ENCODE measurements at places on chromosomes 13 and 19. TPM values are rescaled to one million over a fixed set of nuclear protein-coding genes. Genes with fewer than 3 reads are reported as not detected.

DNA sequence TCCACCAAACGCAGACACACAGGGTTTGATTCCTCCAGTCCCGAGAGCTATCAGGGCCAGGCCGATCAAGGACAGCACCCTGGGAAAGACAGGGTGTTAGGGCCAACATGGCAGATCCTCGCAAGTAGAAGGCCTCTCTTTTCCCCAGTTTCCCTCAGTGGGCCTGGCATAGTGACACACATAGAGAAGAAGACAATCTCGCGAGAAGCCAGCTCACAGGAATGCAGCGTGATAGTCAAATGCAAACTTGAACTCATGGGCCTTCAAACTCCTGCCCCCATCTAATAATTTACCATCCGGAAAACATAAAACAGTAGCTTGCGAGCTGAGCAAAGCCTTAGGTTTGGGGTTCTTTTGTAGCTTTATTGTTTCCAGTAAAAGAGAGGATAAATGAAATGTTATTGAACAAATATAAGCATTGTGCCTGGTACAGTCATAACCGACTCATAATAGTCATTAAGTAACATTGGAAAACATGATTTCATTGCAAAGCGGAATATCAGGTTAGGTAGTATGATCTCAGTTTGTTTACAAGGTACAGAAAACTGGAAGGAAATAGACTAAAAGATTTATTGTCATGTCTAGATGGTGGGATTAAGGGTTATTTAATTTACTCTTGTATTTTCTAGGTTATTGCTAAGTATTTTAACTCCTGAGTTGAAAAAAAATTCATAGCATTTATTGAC lies 30.5 kb downstream of the SLC15A1 start:
- no peaks in the 10 kb centered on the region for H3K36me3 ChIP-seq
- no peaks in the 10 kb centered on the region for H3K27me3 ChIP-seq
- DNase-seq: no peak

GRCh38 chr13:77031656-77032243 lies 4.8 kb upstream of the FBXL3 start:
- H3K27me3 ChIP-seq: no peaks in the 10 kb centered on the region
- H3K4me1 ChIP-seq: no peaks in the 10 kb centered on the region
- no peak overlapping the region for H3K4me3 ChIP-seq
- no peak for DNase-seq

GRCh38 chr13:100490692-100491091 lies 97.9 kb downstream of the GGACT start:
- no peak overlapping the region for H3K4me3 ChIP-seq
- no peaks in the 10 kb centered on the region for H3K27me3 ChIP-seq
- H3K36me3 ChIP-seq: no peaks in the 10 kb centered on the region
- peak; percentile 52 for DNase-seq
- H3K4me1 ChIP-seq: peaks cover 27% of the 10 kb centered on the region

The OR7C1 gene
- total RNA-seq: not detected

The VSTM1 gene
- not detected for total RNA-seq
